ENCODE measurements at places on chromosomes 11 and 22.

DNA sequence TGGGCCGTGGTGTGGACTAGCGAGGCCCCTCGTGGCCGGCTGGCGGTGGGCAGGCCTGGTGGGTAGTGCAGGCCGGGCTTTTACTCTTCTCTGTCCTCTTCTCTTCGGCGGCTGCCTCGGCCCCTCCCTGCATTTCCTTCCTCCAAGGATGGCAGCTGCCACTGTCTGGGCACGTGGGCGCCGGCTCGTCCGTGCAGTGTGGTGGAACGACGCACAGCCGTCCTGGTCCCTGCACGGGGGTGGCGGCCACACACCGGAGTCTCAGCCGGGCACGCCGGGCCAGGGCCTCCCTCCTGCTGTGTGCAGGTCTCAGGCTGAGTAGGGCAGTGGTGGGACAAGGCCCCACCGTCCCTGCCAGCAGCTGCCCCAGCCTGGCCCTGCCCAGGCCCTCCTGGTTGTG, 37.7 kb downstream of the MOB2 start:
- no peak for DNase-seq

DNA sequence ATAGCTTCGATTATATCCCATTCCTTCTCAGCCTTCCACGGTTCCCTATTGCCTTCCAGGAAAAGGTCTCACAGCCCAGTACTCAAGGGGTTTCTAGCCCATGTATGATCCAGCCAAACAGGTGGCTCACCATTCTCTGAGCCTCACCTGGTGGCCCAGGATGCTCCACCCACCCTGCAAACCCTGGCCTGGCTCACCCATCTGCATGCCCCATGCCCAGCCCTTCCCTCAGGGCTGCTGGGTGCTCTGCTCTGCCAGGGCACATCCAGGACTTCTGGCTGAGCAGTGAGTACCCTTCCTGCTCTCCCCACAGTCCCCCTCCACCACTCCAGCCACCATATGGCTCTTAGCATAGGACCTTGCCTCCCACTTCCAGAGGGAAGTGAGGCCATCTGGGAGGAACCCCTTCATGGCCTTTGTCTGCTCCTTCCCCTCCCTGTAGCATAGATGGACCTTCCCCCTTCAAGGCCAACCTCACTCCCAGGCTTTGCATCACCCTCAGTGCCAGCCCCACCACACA, 5.8 kb upstream of the RCOR2 start:
- DNase-seq: no peak

DNA sequence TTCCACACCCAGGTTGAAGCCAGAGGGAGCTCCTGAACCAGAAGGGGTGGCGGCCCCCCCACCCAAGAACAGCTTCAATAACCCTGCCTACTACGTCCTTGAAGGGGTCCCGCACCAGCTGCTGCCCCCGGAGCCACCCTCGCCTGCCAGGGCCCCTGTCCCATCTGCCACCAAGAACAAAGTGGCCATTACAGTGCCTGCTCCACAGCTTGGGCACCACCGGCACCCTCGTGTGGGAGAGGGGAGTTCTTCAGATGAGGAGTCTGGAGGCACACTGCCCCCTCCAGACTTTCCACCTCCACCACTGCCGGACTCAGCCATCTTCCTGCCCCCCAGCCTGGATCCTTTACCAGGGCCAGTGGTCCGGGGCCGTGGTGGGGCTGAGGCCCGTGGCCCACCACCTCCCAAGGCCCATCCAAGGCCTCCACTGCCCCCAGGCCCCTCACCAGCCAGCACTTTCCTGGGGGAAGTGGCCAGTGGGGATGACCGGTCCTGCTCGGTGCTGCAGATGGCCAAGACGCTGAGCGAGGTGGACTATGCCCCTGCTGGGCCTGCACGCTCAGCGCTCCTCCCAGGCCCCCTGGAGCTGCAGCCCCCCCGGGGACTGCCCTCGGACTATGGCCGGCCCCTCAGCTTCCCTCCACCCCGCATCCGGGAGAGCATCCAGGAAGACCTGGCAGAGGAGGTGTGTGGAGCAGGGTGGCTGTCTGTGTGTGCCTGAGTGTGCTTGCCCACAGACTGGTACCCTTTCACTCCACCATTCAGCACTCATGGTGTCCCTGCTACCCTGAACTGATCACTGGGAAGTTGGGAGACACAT, 6.7 kb downstream of the PHOX2A start:
- DNase-seq: no peak

DNA sequence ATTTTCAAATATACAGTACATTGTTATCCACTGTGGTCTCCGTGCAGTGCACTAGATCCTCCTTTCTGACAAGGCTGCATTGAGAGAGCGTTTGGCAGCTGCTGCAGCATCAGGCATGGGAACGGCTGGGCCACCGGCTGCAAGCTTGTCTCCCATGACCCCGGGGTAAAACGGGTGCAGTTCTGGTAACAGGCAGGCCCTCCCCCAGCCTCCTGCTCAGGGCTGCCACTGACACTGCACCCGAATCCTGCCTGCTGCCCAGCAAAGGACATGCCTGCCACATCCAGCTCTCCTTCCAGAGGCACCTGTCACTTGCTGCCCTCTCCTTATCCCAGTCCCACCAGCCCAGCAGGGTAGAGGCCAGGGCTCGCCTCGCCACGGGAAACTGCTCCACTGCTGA, 124.5 kb upstream of the TMEM45B start:
- DNase-seq: no peak

DNA sequence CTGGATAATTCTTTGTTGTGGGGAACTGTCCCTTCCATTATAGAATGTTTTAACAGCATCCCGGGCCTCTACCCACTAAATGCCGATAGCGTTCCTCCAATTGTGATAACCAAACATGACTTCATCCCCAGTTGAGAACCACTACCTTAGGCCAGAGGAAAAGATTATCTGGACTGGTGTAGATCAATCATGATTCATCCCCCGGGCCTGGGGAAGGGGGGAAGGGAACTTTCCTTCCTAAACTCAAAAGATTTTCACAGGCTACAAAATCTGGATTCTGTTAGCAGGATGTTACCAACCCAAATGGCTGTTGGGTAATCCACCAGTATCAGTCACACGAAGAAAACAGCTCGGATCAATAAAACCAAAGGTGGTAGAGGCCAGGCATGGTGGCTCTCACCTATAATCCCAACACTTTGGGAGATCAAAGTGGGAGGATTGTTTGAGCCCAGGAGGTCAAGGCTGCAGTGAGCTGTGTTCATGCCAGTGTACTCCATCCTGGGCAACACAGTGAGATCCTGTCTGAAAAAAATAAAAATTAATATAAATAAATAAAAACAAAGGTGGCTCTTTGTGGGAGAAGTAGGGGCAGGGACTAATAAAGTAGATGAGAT, 10.1 kb downstream of the CTR9 start:
- no peak for DNase-seq

DNA sequence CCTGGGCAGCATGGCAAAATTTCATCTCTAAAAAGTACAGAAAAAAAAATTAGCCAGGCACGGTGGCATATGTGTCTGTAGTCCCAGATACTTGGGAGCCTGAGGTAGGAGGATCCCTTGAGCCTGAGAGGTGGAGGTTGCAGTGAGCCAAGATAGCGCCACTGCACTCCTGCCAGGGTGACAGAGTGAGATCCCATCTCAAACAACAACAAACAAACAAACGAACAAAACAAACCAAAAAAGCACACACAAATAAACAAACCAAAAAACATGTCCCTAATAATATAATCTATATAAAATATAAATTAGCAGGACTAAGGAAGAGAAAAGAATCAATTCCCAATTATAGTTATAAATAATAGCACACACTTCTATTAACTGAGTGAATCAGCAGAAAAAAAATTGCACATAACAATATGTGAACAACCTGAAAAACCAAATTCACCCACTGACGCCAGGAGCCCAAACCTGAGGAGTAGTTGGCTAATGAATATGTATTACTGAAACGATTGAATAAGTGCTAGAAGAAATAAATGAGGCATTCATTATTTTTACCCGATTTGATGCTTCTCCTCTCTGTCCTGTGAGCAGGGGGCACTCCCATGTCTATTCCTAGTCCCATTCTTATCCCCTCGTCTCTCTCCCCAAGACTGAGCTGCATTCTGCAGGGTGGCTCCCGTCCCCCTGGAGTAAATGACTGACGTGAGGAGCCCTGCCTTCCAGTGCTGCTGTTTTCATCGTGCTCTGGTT, 108.2 kb upstream of the TOP3B start:
- DNase-seq: no peak

GRCh38 chr11:131649856-131650255, 279.4 kb downstream of the NTM start:
- no peak for DNase-seq

- DNase-seq: no peak
These were observed 11.0 kb upstream of the CWF19L2 start for GRCh38 chr11:107468596-107468995.

GRCh38 chr11:111395081-111395480, 16.0 kb upstream of the POU2AF1 start:
- DNase-seq: peak; percentile 35

GRCh38 chr11:76443268-76443980, 1.4 kb upstream of the EMSY start:
- DNase-seq: no peak

- no peak for DNase-seq
These were observed 112.7 kb upstream of the OR4B1 start for GRCh38 chr11:48103621-48104567.

DNA sequence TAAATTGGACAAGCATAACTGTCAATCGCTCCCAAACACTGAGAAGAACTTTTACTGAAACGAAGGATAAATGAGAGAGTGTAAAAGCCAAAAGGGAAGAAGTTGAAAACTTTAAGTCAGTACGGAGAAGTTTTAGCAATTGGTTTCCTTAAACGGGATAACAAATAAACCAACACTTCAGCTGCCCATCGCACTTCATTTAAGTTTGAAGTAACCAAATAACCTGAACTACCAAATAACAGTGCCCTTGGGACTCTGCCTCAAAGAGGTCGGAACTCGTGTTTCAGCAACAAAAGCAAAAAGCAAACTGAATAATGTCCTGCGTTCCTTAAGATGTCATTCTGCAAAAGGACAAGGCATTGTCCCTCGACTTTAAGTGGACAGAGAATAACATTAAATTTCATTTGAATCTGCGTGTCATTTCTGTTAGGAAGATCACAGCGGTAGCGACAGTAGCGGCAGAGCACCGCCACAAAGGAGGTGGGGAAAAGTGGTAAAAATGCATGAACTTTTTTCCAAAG, 127.0 kb upstream of the C11orf58 start:
- no peak for DNase-seq

DNA sequence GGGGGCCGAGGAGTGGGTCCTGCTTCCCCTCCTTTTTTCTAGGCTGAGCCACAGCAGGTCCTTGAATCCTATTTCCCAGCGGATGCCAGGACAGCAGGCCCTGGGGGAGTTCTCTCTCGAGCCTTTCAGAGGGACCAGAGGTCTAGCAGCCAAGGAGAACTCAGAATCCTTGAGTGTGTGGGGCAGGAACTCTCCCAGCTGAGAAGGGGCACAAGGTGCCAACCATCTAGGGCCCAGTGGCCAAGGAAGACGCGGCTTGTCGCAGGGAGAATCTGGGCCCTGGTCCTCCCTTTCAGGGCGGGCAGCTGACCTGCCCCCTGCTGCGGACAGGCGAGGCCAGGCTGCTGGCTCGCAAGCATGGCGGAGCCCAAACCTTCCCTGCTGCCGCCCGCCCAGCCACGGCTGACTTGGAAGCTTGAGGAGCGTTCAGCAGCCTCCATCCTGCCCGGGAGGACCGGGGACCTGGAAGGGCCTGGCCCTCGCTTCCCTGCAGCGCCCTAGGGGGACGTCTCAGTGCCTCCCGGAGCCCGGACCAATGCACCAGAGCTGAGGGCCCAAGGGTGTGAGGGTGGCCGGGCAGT, 972 bp upstream of the TSSC4 start:
- no peak for DNase-seq

DNA sequence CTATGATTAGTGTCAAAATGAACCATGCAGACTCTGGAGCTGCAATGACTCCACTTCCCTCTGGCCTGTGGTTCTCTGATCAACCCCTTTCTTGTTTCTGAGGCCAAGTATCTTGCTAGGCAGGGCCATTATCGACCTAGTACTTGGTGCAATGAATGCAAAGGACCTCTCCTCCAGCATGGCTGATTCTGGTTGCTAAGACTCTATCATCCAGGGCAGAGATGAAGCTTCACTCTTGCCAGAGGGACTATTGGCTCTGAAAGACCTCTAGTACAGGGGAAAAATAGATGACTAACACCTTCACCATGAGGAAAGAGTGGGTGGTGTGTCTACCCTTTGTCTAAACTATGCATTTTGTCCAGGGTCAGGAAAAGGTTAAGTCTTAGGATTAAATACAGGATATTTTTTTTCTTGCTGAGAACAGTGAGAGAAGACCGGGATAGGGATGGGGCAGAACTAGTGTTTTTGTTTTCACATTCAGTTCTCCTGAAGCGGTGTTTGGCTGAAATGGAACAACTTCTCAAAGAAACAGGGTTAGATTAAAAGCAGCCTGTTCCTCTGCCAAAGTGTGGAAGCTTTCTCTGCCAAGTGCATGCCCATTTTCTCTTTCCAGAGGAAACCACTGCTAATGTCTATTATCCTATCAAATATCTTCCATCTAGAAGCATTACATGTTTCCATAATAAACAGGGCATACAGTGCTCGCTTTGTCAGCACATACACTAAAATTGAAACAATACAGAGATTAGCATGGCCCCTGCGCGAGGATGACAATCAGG, 5.0 kb upstream of the MTFP1 start:
- no peak for DNase-seq

GRCh38 chr11:104191124-104191523, 27.2 kb upstream of the PDGFD start:
- no peak for DNase-seq

DNA sequence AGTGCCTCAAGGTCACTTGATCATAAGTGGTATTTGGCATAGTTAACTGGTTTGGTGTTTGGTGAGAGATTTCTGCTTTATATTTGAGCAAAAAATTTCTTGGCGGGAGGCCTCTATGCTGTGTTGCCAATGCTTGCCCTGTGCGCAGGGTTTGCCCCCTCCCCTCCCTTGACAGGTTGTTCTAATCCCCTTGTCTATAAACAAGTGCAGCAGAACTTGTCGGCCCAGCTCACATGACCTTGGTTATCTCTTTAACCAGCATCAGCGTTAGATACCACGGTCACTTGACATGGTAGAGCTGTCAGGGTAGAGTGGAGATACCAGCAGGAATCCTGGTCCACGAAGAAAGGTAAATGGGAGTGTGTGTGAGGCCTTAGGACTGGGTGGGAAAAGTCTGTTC, 35.6 kb downstream of the MARK2 start:
- DNase-seq: no peak

- peak; percentile 90 for DNase-seq
These were observed 76.9 kb upstream of the CADM1 start for GRCh38 chr11:115580927-115581680.

GRCh38 chr11:17443000-17443399, 33.6 kb downstream of the ABCC8 start:
- DNase-seq: no peak

DNA sequence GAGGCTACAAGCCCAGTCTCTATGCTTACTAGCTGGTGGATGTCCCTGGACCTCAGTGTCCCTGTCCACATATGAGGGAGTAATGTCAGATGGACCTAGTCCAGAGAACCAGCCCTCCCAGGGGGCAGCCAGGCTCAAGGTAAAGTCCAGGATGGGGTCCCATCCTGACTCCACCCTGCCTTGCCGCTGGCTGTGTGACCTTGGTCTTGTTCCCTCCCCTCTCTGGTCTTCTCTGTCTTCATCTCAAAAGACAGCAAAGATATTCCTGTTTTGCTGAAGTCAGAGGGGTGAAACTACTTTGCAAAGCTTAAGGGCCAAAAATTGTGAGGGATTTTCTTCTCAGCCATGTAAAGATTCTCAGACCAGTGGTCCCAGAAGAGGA, 9.2 kb upstream of the C11orf96 start:
- no peak for DNase-seq

GRCh38 chr11:117875382-117876058, 938 bp downstream of the FXYD6 start:
- DNase-seq: no peak

GRCh38 chr11:68980776-68981065, at the start of gene MRGPRD:
Gene MRGPRD, minus strand, starts transcription at chr11:68980986. Its CDS starts 0 bp downstream, at chr11:68980986.
- DNase-seq: no peak

All from ELF-1 (cell line).